ENCODE measurements at places on chromosomes 1 and 21.

GRCh38 chr1:28882009-28882628 lies 32.2 kb upstream of the EPB41 start:
- peak; percentile 74 for DNase-seq

DNA sequence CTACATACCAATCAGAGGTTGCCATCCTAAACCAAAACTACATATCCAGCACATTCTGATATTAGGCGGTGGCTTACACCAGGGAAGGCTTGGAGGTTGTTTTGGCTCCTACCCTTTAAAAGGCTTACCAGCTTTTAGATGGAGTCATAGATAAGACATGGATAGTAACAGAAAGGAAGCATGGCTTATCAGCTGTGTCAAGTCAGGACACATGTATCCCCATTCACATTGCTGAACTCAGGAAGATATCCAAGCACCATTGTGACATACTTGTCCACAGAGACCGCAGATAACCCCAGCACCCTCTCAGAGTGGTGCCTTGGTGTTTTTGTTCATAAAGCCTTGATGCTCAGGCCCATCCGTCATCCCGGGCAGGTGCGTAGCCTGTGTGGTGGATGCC lies 39.7 kb downstream of the ADARB1 start:
- DNase-seq: no peak

- no peak for DNase-seq
Observed at GRCh38 chr1:154751690-154752089, 118.4 kb downstream of the KCNN3 start.

DNA sequence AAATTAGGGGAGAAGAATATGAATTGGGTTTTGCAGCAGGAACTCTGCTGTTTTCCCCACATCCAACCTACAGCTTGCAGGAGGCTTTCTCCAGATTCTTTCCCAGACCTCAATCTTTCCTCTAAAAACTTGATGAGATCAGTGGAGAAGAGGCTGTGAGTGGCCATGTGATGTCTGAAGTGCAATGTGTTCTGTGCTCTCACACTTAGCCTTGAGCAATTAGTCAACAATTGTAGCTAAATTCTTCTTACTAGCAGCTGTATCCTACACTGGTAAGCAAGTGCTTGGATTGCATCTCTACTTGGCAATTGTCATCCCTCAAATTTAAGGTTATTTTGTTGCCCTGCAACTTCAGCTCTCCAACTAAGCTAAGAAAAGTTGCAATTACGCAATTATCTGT lies 807.3 kb upstream of the RGS18 start:
- DNase-seq: no peak

- no peak for DNase-seq
Observed at GRCh38 chr1:160271025-160271424, 8.7 kb upstream of the DCAF8 start.

- peak; percentile 26 for DNase-seq
Observed at GRCh38 chr1:231093156-231093922, 53.3 kb upstream of the FAM89A start.

GRCh38 chr1:33130297-33130696 lies 49.3 kb downstream of the AZIN2 start:
- no peak for DNase-seq

- DNase-seq: no peak
Observed at GRCh38 chr1:98940722-98941079, 64.0 kb downstream of the PLPPR5 start.

GRCh38 chr1:56160773-56161315 lies 418.5 kb downstream of the PLPP3 start:
- DNase-seq: no peak

- DNase-seq: no peak
Observed at GRCh38 chr1:104932949-104933679, 1183.4 kb downstream of the AMY1C start.

- no peak for DNase-seq
Observed at GRCh38 chr1:27154469-27154990, 395 bp downstream of the SLC9A1 start.

DNA sequence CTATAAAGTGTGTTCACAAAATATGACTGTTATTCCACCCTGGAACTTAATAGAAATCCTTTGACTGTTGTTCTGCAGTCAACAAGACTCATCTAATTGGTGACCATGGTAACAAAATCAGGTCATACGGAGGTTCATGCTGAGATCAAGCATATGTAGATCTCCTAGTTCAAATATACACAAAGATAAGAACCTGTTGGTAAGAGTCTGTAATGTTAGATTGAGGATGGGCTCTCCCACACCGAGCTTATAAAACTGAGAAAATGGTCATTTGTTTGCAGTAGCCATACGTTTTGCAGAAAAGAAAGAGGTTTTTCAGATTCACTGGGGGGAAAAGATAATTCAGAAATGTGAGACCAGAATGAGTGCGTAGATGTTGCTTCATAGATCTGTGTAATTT lies 468.1 kb downstream of the RPS6KC1 start:
- peak; percentile 49 for DNase-seq

DNA sequence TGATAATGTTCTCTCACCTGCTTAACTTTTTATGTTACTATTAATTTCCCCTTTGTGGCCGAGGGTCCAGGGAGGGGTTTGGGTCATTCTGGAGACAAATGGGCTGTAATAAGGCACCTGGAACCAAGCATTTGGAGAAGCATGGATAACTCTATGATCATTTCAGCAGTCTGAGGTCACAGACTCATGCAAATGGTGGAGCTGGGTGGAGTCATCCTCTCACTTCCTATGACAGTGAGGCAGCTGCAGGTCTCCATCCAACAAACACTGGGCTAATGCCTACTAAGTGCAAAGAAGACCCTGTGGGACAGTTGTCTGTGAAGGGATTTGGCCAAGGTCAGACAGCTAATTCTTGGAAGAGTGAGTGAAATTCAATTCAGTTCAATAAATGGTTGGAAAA lies 28.8 kb upstream of the CAMTA1 start:
- no peak for DNase-seq

- no peak for DNase-seq
Observed at GRCh38 chr1:3348196-3348865, 106.1 kb upstream of the ARHGEF16 start.

DNA sequence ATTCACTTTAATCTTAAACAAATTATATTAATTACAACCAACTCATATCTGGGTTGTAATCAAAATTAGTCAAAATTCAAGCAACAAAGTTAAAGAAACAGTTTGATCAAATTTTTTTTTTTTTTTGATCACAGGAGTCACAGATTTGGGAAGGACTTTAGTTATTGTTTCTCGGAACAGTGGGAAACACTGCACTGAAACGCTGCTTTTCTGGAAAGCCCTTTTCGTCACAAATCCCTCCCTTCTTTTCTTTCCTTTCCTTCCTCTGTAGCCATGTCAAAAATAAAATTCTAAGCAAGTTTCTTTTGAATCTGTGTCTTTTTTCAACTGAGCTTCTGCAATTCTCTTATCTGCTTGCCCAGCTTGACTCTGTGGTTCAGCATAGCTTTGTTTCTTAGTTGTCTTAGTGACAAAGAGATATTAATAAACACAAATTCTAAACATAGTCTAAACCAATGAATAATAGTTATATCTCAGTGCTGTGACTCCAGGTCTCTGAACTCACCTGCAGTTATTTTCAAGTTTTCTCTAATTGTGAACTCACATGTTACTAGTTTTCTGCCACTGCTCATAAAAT lies 53.8 kb downstream of the PTGS2 start:
- DNase-seq: no peak

DNA sequence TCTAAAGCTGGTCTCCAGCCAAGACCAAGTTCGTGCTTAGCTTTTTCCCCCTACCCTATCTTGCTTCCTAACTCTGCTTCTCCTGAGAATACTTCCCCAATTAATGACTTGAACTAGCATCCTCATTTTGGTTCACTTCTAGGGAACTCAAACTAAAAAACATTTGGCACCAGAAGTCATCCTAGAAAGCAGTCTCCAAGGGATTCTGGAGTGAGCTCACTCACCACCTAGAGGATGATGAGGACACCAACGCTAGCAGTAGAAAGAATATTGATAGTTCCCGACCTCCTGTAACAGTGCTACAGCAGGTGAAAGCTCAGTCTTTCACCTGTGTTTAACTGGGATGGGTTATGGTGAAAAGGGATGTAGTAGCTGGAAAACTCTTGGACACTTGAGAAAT lies 4.7 kb upstream of the PSMB2 start:
- no peak for DNase-seq

DNA sequence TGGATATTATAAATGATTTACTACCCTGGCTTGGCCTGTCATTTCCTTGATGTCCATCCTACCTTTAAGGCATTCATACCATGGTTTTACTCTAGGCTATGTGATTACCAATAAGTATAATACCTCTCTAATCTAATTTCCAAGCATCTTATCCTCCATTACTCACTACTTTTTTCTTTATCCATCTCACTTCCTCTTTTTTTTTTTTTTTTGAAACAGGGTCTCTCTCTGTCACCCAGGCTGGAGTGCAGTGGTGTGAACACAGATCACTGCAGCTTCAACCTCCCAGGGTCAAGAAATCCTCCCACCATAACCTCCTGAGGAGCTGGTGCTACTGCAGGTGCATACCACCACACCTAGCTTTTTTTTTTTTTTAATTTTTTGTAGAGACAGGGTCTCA lies 39.9 kb downstream of the INKA2 start:
- DNase-seq: no peak

DNA sequence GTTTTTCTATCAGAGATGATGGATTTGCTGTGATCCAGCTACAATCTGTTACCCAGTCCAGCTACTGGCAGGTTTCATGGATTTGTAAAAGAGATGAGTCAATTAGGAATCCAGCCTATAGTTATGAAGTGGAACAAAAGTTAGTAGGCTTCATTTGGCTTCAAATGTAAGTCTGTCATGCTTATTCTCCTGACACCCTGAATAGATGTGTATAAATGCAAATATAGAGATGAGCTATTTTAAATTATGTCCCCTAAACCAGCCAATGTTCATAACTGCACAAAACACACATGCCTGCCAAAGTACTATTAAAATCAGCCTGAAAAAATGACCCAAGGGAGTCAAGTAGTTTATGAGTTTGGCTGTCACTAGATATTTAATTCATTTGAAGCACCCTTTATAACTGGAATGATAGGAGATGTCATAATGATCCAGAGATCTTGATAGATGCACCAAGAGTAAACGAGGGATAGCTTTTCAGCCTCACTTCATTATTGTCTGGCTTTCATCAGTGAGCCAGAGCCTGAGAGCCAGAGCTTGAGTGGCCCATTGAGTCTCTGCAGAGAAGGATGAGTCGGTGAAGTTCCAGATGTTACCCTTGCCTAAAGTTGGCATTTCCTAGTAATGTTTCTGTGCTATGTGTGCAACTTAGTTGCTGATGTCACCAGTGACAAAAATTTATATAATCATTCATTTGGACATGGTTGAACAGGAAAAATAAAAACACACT lies 11.8 kb upstream of the NTMT2 start:
- no peak for DNase-seq

DNA sequence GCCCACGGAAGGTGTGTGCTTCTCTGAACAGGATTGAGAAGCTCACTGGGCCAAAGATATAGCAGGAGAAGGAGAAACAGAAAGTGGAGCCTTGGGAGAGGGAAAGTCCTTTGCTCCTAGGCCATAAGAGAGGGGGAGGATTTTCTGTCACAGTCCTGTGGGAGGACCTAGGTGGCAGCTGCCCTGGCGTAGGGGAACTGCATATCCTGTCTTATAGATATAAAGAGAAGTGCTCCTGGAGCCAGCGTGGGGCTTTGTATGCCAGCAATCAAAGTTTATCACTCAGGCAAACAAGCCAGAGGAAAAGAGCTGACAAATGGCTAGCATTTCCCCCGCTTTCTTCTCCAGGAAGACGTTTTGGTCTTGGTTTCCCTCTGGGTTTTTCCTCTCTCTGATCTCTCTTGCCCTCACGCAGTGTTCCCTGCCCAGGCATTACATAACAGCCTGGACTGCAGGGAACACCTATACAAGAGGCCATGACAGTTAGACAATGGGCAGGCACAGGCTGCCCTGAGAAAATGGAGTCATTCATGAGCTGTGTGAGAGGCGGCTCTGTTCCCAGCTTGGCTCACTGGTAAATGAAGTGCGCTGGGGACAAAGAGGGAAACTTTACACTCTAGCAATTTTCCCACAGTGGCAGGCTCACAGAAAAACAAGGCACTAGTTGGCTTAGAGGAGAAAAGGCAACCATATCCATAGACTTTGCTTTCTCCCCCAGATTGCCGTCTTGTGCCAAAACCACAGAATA lies 52.5 kb upstream of the ZNF648 start:
- DNase-seq: no peak

DNA sequence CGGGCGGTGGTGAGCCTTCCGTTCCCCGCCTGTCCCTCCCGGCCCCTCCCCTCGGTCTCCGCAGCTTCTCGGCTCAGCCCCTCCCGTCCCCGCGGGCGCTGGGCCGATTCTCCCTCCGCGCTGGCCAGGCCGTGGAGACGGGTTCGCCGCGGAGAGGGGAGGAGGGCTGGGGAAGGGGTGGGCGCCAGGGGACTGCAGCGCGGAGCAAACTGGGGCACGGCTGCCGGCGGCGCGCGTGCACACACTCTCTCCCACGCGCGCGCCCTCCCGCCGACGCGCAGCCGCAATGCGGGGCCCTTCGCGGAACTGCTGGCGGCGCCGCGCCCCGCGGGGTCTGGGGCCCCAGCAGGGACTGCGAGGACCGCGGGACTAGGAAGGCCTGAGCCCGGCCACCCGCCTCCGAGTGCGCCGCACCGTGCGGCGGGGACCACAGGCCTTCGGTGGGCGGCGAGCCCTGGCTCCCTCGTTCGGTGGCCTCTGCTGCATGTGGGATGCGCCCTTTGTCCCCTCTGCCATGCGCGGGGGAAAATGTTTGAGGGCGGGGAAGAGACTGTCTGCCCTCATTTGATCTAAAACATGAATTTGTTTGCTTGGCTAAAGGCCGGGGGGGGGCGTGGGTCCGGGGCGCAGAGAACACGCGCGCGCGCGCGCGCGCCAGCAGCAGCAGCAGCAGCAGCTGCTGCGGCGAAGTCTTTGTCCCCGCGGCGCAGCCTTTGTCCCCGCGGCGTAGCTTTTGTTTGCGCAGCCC lies 90.7 kb upstream of the VAMP3 start:
- no peak for DNase-seq

DNA sequence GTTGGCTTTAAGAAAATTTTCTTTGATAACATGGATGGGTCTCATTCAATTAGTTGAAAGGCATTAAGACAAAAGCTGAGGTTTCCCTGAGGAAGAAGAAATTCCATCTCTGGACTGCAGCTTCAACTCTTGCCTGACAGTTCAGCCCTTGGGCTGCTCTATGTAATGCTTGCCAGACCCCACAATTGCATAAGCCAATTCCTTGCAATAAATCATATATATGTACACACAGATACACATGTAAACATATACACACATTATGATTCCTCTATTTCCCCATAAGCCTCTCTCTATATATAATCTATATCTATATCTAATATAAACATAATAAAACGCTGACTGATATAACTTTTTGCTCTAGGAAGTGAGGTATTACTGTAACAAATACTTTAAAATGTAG lies 301.5 kb upstream of the PRMT6 start:
- no peak for DNase-seq

- DNase-seq: no peak
Observed at GRCh38 chr1:110011527-110012041, 22.8 kb upstream of the STRIP1 start.
